ENCODE measurements at places on chromosomes 2 and 18. TPM values are rescaled to one million over a fixed set of nuclear protein-coding genes. Genes with fewer than 3 reads are reported as not detected.
A peak's percentile ranks its signal among the peaks of the same experiment; 100 is the strongest.

DNA sequence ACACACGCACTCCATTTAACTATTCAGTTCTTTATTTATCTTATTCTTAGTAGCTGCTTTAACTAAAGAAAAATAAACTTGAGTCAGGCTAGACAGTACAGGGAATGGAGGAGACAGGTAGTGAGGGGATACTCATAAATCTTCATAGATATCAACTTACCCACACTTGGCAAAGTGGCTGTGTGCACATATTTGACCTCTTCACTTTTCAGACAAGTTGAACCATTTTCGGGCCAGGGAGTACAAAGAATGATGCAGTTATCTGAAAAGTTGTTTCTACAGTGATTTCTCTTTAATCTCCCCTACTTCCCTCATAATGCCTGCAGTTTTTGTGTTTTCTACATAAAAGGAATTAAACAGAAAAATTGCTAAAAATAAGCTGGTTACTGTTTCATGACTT is 307.5 kb downstream of the GULP1 start:
- no peak for DNase-seq
- no peak overlapping the region for H3K27ac ChIP-seq
- no peaks in the 10 kb centered on the region for H3K27me3 ChIP-seq

DNA sequence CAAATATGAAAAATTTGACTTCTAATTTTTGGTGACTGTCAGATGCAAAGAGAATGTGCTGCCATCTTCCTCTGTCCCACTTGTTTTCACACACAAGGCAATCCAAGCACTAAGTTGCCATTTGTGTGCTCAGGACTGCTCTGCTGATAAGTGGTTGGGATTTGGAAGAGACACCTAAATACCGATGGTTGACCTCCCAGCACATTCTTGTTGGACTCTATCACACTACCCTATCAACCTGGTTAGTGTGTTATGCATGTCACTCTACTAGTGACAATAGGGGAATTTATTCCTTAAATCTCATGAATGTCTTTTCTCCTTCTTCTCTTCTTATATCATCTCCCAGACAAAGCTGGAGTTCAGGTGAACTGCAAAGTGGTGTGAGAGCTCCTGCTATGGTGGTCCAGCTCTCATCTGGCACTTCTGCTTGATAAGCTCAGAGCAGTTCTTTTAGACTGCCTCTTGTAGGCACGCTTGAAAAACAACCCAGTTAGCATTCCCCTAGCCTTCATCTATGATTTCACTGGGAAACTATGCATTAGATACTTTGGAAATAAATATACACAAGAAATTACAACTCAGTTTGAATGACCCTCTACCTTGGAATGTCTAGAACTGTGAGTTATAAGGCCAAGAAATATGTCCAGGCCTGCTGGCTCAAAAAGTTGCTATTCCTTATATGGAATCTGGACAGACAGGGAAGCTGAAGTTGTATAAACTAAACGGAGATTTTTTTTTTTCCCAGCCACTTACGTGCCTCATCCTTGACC is 404.8 kb downstream of the MEIS1 start:
- no peak for DNase-seq
- H3K4me3 ChIP-seq, result no peak overlapping the region
- no peaks in the 10 kb centered on the region for H3K36me3 ChIP-seq
- H3K4me1 ChIP-seq, result no peaks in the 10 kb centered on the region
- no peak overlapping the region for H3K27ac ChIP-seq
- no peaks in the 10 kb centered on the region for H3K27me3 ChIP-seq

DNA sequence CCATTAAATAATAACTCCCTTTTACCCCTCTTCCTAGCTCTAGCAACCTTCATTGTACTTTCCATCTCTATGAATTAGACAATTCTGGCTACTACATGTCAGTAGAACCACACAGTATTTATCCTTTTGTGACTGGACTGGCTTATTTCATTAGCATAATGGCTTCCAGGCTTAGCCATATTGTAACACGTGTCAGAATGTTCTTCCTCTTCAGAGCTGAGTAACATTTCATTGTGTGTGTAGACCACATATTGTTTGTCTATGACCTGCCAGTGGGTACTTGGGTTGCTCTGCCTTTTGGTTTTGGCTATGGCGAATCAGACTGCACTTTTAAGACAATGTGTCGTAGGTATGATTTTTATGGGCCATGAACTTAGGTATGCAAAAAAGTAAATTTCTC is 20.9 kb downstream of the TSN start:
- no peak for DNase-seq
- peaks cover 1% of the 10 kb centered on the region for H3K36me3 ChIP-seq
- no peak overlapping the region for H3K4me3 ChIP-seq
- no peaks in the 10 kb centered on the region for H3K4me1 ChIP-seq
- no peak overlapping the region for H3K27ac ChIP-seq

- H3K27ac ChIP-seq, result no peak overlapping the region
- no peaks in the 10 kb centered on the region for H3K27me3 ChIP-seq
- H3K4me3 ChIP-seq, result no peak overlapping the region
- H3K36me3 ChIP-seq, result no peaks in the 10 kb centered on the region
These were observed 30.3 kb downstream of the ICA1L start for GRCh38 chr2:202841090-202841867.

DNA sequence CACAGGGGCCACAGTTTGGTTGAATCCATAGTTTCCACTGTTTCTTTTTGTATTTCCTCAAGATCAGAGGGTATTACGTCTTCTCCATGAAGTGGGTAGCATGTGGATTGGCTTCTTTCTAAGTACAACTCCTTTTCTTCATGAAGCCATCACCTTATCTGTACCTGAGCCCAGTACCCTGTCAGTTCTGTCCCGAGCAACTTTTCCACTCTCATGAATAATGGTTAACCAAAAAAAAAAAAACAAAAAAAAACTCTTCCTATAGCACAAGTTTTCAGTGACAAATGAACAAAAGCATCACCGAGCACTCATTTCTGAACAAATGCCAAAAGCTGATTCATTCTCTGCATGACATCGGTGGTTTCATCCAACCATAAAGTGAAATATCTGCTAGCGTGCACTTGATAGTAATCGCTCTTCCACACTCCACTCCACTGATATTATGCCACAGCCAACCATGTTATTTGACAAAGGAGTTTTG is 53.0 kb upstream of the CCDC150 start:
- no peak for DNase-seq
- no peak overlapping the region for H3K27ac ChIP-seq
- no peaks in the 10 kb centered on the region for H3K36me3 ChIP-seq

DNA sequence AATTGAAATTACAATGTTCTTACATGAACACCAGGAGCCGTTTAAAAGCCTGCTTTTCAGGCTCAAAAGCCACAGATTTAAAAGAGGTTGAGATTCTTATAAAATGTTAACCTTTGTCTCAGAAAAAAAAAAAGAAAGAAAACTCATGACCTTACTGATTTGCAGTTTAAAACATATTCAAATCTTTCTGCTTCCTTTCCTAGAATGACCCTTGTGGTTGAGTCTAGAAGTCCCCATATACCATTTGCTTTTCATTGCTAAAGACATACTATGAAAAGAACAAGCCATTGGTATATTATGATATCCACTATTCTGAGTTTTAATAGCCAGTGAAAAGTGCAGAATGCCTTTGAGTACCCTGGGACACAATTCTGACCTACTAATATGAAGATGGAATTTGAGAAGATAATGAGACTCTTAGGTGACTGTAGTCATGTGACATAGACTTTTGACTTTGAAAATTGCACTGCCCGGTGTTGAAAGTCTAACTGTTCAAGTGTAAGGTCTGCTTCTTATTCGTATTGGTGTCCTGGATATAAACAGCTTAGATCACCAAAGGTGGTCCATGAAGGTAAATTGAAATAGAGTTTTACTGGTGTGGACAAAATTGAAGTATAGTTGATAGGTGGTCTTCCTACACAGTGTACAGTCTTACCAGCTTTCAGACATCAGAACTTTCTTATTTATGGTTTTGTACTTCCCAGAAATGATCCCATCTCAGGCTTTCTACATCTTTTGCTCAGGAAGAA is 117.0 kb downstream of the DOCK10 start:
- H3K27ac ChIP-seq, result peak overlapping the region; percentile 96
- no peaks in the 10 kb centered on the region for H3K27me3 ChIP-seq
- peaks cover 86% of the 10 kb centered on the region for H3K4me1 ChIP-seq
- peak overlapping the region; percentile 66 for H3K4me3 ChIP-seq
- no peak for DNase-seq

DNA sequence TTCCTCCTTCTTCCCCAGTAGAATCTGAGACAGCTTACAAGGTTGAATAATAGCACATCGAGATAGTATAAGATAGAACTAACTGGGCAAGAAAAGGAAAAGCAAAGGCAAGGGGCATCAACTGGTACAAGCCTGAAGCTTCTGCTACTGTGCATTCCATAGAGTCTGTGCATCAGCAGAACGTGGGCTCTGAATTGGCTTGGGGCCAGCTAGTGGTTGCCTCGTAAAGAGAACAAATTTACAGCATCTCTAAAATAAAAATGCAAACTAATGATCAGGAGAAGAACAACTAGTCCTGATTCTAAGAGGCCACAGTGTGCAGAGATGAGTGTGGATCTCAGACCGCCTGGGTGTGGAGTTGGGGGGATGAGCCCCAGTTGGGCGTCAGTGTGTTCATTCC is 36.6 kb downstream of the UPP2 start:
- DNase-seq, result no peak
- H3K4me1 ChIP-seq, result no peaks in the 10 kb centered on the region
- no peak overlapping the region for H3K27ac ChIP-seq
- peaks cover 6% of the 10 kb centered on the region for H3K27me3 ChIP-seq
- no peak overlapping the region for H3K4me3 ChIP-seq

DNA sequence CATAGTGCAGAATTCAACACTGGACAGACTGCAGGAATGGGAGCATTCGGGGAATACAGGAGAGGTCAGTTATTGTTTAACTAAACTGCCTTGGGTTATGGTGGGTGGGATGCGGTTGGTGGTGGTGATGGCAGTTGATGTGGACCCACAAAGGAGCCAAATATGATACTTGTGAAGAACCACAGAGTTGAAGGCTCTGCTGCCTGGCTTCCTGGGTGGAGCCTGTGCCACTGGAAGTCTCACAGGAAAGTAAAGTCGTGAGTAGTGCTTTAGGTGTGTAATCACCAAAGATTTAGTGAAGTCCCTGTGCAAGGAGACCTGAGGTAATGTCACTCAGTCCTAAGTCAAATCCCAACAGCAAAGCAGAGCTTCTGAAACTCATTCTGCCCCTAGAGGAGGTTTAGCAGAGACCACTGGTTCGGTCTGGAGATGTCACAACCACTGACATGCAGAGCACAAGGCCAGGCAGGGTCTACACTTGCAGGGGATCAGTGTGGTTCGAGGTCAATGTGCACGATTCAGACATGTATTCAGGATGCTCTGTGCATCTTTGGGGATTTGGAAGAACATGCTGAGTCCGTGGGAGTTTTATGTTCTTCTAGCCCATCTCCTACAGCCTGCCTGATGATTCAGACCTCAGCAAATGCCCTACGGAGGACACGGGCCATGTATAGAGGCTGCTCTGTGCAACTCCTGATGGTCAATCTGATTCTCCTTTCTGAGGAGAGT is 1150.9 kb downstream of the RPIA start:
- H3K27me3 ChIP-seq, result no peaks in the 10 kb centered on the region
- H3K27ac ChIP-seq, result no peak overlapping the region
- H3K36me3 ChIP-seq, result peaks cover 9% of the 10 kb centered on the region
- DNase-seq, result no peak

DNA sequence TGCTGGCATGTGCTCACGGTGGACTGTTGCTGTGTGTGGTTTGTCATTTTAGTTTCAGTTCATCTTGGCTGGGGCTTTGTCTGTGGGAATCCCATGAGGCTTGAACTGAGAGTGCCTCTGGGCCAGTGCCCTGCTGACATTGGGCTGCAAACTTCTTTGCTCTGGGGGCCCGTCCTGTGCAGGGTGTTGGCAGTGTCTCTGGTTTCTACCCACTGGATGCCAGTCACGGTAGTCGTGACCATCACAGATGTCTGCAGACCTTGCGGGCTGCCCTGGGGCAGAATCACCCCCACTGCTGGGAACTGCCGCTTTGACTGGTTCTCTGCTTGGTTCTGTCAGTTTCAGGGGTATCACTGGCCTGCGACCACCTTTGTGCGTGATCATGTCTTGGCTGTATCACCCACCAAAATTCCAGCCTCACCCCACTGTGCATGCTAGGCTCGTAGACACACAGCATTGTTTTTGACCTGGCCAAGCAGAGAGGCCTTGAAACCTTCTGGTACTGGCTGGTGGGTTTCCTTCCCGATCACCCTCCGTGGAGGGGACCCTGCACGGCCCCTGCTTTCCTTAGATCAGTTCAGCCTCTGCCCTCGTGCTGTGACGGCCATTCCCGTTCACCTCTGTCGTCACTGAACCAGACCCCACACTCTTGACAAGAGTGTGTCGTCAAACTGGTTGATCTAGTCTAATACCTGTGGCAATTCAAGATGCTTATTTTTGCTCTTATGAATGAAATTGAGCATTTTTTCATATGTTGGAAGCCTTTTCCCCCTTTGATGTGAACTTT is 57.6 kb downstream of the KCNG2 start:
- H3K27me3 ChIP-seq, result peaks cover 16% of the 10 kb centered on the region
- H3K36me3 ChIP-seq, result no peaks in the 10 kb centered on the region
- no peak overlapping the region for H3K4me3 ChIP-seq
- H3K4me1 ChIP-seq, result no peaks in the 10 kb centered on the region

- DNase-seq, result no peak
- peaks cover 71% of the 10 kb centered on the region for H3K4me1 ChIP-seq
- peaks cover 10% of the 10 kb centered on the region for H3K36me3 ChIP-seq
These were observed 95.0 kb upstream of the STK17B start for GRCh38 chr2:196266351-196266750.

The KCNG3 gene
- total RNA-seq, result not detected

The ABCG5 gene
- total RNA-seq, result not detected

The GKN2 gene
- not detected for total RNA-seq

The CYTIP gene
- total RNA-seq, result 369 TPM

The SAG gene
- 1.3 TPM for total RNA-seq

The RTP5 gene
- total RNA-seq, result 0.10 TPM

The VWC2L gene
- not detected for total RNA-seq

The DTYMK gene
- total RNA-seq, result 85.9 TPM

The RAB6D gene
- not detected for total RNA-seq
